ENCODE measurements at places on chromosomes 7 and 10. TPM values are rescaled to one million over a fixed set of nuclear protein-coding genes. Genes with fewer than 3 reads are reported as not detected.
A peak's percentile ranks its signal among the peaks of the same experiment; 100 is the strongest.

The ZKSCAN5 gene
- 4.6 TPM for polyA plus RNA-seq

The SORCS1 gene
- polyA plus RNA-seq, result not detected

The ZNF107 gene
- polyA plus RNA-seq, result 5.6 TPM

DNA sequence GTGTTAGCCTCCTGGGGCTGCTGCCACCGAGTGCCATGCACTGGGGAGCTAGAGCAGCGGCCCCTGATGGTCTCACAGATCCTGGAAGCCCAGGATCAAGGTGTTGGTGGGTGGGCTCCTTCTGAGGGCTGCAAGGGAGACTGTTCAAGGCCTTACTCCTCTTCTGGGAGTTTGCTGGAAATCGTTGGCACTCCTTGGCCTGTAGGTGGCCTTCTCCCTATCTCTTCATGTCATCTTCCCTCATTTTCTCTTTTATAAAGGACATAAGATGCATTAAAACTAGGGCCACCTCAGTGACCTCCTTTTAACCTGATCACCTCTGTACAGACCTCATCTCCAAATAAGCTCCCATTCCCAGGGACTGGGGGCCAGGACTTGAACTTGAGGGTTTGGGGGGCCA lies 27.0 kb upstream of the ZNF862 start:
- H3K27ac ChIP-seq, result no peak overlapping the region
- H3K4me3 ChIP-seq, result no peak overlapping the region
- peaks cover 1% of the 10 kb centered on the region for H3K27me3 ChIP-seq

DNA sequence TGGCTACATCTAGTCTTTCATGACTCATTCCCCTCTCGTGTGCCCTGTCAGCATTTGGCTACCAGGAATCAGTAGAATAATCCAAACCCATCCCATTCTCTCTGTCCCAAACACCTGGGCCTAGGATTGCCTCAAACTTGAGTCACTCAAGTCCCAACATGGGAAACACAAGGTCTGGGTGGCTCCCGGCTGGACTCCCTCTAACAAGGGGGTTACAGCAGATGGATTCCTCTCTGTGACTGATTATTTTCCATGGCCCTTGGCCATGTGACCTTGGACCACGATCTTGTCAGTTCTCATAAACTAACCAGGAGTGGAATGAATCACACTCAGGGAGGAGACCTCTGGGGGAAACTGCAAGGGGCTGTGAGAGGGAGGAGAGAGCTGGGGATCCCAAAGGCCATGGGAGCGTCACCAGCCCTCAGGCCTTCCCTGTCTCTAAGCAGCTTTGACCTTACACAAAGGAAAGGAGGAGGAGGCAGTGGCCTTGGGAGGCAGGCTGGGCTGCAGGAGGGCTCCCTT lies 533.1 kb downstream of the KCNMA1 start:
- H3K4me3 ChIP-seq, result no peak overlapping the region
- H3K36me3 ChIP-seq, result no peaks in the 10 kb centered on the region
- H3K27ac ChIP-seq, result no peak overlapping the region
- no peak for DNase-seq
- peaks cover 9% of the 10 kb centered on the region for H3K27me3 ChIP-seq
- H3K4me1 ChIP-seq, result no peaks in the 10 kb centered on the region

DNA sequence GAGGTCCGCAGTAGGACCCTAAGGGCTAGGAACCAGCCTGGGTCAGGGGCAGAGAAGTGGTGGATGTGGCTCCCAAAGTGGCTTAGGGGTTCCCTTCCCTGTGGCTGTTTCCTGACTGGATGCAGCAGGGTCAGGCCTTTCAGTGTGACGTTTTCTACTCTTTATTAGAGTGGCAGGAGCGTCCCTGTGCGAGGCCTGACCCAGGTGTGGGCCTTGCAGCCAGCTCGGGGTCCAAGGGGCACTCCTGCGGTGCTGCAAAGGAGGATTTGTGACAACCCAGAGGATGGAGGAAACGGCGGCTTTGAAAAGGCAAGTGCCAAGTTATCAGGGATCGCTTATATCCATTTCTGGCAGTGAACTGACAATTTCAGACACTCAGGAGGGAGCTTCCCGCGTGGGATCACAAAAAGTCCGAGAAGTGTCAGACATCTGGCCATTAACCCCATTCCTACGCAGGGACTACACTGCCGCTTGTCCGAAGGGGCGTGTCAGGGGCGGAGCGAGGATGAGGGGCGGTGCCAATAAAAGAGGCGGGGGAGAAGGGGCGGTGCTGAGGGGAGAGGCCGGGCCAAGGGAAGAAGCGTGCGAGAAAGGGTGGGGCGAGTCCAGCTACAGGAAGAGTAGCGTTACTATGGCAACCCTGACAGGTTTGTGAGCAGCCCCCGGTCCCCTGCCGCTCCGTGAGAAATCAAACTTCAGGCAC lies 98.8 kb upstream of the ZNF722 start:
- peaks cover 2% of the 10 kb centered on the region for H3K36me3 ChIP-seq
- peaks cover 6% of the 10 kb centered on the region for H3K27me3 ChIP-seq
- peak overlapping the region; percentile 94 for H3K27ac ChIP-seq
- peaks cover 26% of the 10 kb centered on the region for H3K4me1 ChIP-seq

DNA sequence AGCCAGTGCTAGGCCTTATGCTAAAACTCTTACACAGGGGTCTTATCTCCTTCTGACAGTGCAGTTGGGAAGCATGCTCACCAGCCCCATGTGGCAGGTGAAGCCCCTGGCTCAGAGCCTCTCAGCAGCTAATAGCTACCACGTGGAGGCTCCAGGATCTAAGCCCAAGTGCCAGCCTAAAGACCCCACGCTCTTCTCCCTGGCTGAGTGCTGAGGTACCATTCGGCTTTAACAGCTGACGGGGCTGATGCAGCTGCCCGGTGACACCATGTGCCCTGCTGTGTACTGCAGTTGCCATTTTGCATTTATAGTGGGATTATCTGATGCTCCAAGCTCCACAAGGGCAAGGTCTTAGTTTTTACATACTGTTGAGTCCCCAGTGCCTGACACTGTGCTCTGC lies 515.7 kb upstream of the GALNT17 start:
- H3K36me3 ChIP-seq, result no peaks in the 10 kb centered on the region
- no peak for DNase-seq
- H3K27ac ChIP-seq, result no peak overlapping the region
- no peaks in the 10 kb centered on the region for H3K4me1 ChIP-seq
- H3K27me3 ChIP-seq, result peaks cover 5% of the 10 kb centered on the region

GRCh38 chr10:102649797-102650654 lies 5.7 kb downstream of the TRIM8 start:
- H3K4me1 ChIP-seq, result peaks cover 86% of the 10 kb centered on the region
- DNase-seq, result no peak
- H3K27ac ChIP-seq, result peak overlapping the region; percentile 94
- H3K27me3 ChIP-seq, result peaks cover 19% of the 10 kb centered on the region

The TBC1D12 gene
- 0.64 TPM for polyA plus RNA-seq

The GALNT17 gene
- not detected for polyA plus RNA-seq

The SEPTIN7 gene
- 966 TPM for polyA plus RNA-seq

DNA sequence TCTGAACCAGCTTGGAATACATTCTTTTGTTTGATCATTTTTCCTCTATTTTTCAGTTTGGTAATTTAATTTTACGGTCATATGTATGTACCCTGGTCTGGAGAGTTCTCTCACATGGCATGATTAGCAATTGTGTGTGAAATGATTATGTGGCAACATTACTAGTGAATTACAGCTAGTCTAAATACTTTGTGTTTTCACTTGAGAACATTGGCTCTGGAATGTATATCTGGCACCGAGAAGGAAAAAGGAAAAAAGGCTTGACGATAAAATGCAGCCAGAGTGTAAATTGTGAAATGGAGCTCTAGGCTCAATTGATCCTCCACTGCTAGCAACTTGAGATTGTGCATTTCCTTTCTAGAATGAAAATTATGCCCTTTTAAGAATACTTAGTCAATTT lies 397.2 kb downstream of the EXOC4 start:
- H3K4me3 ChIP-seq, result no peak overlapping the region
- no peaks in the 10 kb centered on the region for H3K27me3 ChIP-seq
- no peak overlapping the region for H3K27ac ChIP-seq
- H3K36me3 ChIP-seq, result no peaks in the 10 kb centered on the region

The SRRM3 gene
- polyA plus RNA-seq, result not detected

- no peak overlapping the region for H3K4me3 ChIP-seq
- no peaks in the 10 kb centered on the region for H3K36me3 ChIP-seq
- H3K27me3 ChIP-seq, result peaks cover 2% of the 10 kb centered on the region
- no peak for DNase-seq
- H3K27ac ChIP-seq, result no peak overlapping the region
- no peaks in the 10 kb centered on the region for H3K4me1 ChIP-seq
Observed at GRCh38 chr7:49324707-49325106, 400.4 kb downstream of the CDC14C start.

GRCh38 chr7:23545493-23545892 lies 13.7 kb upstream of the TRA2A start:
- H3K27ac ChIP-seq, result no peak overlapping the region
- peaks cover 3% of the 10 kb centered on the region for H3K4me1 ChIP-seq
- DNase-seq, result no peak
- no peak overlapping the region for H3K4me3 ChIP-seq

DNA sequence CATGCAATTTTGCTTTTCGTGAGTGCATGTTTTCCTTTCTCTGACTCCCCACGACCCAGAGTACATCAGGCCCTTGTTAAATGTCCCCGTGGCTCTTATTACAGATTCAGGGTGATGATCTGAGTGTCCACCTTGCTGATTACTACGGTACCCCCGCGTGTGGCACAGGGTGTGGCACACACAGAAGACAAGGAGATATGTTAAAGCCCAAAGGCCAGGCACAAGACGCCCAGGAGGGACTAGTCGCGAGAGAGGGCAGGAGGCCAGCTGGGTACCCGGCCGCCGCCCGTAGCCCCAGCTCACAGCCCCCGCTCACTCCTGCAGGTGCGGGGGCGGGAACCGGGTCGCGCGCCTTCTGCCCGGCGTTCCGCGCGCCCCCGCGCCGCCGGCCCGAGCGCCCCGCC lies 281 bp upstream of the EXOC6 start:
- peak overlapping the region; percentile 94 for H3K4me3 ChIP-seq
- no peak for DNase-seq
- H3K27ac ChIP-seq, result peak overlapping the region; percentile 86

DNA sequence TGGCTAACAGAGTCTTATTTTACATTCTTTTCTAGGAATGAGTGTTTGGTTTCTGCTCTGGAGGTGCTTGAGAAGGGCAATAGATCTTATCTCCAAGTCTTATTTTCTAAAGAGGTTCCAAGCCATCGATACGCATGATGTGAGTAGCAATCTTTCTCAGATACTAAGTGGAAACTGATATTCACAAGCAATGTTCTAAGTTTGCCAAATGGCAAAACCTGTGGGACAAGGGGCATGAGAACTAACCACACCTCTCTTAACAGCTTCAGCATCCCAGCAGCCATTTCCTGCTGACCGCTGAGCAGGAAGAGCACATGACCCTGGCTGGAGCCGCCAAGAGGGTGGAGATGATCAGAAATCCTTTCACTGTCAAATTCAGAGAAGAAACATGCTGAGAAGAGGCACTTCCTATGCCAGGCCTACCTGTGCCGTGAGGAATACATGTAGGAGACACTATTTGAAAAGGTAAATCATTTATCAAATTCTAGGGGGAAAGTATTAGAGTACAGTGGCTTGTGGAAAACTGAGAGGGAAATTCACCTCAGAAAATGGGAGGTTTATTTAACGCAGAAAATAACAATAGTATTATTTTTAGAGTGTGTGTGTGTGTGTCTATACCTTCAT lies 35.2 kb downstream of the CCDC71L start:
- H3K27me3 ChIP-seq, result peaks cover 16% of the 10 kb centered on the region
- H3K4me3 ChIP-seq, result no peak overlapping the region
- no peaks in the 10 kb centered on the region for H3K36me3 ChIP-seq
- no peaks in the 10 kb centered on the region for H3K4me1 ChIP-seq

The TIMM23 gene
- 84.7 TPM for polyA plus RNA-seq

The TLX1 gene
- not detected for polyA plus RNA-seq

DNA sequence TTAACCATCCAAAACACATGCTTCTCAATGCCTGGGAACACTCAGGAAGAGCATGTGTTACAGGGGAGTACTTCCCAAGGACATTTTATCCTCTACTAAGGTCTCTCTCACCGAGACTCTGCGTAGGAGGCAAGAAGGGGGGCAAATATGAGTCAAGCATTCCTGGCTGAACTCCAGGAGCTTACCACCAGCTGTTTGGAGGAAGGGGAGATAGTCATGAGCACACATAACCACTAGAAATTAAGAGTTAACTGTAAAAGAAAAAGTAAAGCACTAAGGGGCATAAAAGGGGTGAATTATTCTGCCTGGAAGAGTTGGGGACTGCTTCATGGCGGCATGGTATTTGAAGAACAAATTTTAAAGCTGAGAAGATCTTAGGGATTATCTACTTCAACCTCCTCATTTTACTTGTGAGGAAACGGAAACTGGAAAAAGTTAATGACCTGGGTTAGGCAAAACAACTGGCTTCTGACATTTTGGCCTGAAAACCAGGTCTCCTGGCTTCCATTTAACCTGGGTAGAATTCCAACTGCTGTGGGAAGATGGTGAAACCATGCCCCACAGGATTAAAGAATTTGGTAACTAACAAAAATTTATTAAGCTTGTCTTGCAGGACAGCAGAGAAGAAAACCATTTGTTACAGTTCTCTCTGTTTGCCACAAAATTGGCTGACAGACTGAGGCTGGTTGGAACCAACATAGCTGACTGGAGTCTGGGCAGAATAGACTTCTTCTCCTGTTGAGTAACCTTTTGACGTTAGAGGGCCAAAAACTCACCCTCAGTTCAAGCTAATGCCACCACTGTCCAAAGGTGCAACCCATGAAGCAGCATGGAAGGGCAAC lies 85.5 kb downstream of the SLC25A13 start:
- no peak overlapping the region for H3K4me3 ChIP-seq
- no peaks in the 10 kb centered on the region for H3K4me1 ChIP-seq
- no peak for DNase-seq
- H3K36me3 ChIP-seq, result no peaks in the 10 kb centered on the region
- H3K27ac ChIP-seq, result no peak overlapping the region

All from immature natural killer cell (primary cell).